ENCODE measurements at places on chromosomes 6 and 20. TPM values are rescaled to one million over a fixed set of nuclear protein-coding genes. Genes with fewer than 3 reads are reported as not detected.

EFCAB8 gene
- polyA plus RNA-seq = 0.19 TPM

- no peak for DNase-seq
Measured at GRCh38 chr6:1027795-1028569, 283.9 kb upstream of the FOXQ1 start.

- no peak for DNase-seq
Measured at GRCh38 chr20:20480126-20480525, 112.2 kb downstream of the INSM1 start.

DNA sequence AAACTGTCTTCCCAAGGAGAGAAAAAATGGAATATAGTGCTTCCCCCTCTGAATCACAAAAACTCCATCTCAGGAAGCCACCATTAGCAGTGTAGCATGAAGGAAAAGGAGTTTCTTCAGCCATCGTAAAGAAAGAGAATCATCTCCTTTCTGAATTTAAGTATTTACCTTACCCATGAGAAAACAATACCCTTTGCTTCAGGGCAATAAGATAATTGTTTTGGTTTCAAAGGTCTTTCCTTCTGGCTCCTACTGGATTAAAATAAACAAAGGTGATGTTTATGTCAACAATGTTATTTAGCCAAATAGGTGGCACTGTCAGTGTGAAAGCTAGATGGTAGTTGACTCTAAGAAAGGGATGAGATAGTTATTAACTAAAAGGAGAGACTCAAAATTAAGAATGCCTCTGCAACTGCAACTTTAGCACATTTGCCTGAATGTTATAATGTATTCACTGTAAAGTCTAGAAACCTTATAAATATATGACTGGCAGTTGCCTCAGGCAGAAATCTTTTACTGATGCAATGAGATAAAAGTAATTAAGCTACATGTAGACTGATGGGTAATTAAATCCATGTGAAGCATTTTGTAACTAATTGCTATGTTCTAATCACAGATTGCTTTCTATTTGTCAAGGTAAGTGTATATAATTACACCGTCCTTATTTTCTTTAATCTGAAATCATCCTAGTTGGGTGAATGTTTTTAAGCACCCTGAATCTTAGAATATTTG is 399.0 kb downstream of the CDKAL1 start:
- DNase-seq = no peak

GRCh38 chr6:155398701-155399061 is 57.0 kb downstream of the NOX3 start:
- no peak for DNase-seq

- DNase-seq = peak; percentile 70
Measured at GRCh38 chr6:112043032-112044007, 10.6 kb upstream of the CCN6 start.

- DNase-seq = no peak
Measured at GRCh38 chr6:23630726-23631635, 495.0 kb upstream of the NRSN1 start.
